NCI-H1930 (cell line): ENCODE measurements at places on chromosomes 13 and 19.

- no peak for DNase-seq
These were observed 8.8 kb downstream of the GIPR start for GRCh38 chr19:45676851-45677263.

DNA sequence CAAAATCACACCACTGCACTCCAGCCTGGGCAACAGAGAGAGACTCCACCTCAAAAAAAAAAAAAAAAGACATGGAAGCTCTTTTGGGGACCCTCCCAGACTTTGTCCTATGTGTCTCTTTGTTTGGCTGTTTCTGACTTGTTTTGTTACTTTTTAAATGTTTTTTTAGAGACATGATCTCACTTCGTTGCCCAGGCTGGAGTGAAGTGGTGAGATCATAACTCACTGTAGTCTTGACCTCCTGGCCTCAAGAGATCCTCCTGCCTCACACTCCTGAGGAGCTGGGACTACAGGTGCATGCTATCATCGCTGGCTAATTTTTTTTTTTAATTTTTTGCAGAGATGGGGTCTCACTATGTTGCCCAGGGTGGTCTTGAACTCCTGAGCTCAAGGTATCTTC is 16.4 kb upstream of the DPP9 start:
- DNase-seq = no peak

DNA sequence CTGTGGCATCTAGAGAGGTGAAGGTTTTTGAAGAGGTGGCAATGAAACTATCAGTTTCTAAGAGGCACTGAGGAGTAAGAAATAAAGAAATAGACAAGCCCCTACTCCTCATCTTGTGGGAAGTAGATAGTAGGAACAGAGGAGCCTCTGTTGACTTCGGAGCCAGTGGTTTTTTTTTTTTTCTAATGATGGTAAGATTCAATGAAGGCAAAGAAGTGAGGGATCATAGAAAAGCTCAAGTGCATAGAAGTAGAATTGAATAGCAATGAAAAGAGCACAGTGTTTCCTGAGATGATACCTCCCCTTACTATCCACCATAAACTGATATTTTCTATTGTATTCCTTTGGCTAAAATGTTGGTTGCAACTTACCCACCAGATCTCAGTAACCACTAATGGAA is 46.3 kb downstream of the FREM2 start:
- DNase-seq = no peak

- DNase-seq = no peak
These were observed 302.6 kb downstream of the COG6 start for GRCh38 chr13:39957868-39958677.

DNA sequence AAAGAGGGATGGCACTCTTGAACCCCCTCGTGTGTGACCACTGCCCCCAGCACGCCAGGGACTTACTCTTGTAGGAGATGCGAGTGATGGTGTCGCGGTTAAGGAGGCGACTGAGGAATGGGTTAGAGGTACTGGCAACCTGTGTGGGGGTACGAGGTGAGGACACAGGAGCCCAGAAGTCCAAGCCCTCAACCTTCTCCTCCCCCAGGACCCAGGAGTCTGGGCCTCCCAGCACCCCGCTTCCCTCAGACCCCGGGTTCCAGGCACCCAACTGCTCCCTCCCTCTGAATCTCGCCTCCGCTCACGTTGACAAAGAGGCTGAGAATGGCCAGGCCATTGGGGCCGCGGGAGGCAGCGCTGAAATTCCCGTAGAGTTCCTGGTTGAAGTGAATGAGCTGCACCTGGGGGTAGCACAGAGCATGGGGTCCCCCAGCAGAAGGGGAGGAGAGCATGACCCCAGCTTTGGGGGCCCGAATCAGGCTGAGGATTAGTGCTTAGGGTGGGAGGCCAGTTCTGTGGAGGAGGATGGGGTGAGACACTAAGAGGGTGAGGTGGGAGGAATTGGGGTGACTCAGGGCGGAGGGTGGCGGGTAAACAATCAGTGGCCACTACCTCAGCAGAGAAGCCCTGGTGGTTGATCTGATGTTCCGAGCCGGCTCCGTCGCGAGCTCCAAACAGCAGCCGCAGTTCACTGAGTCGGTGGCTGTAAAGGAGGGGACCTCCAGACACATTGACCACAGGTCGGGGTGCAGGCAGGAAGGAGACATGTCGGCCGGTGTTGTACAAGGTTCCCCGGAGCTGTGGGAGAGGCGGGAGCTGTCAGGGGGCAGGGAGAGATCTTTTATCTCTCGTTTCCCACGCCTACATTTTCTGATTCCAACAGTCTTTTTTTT is 2.5 kb upstream of the DBP start:
- no peak for DNase-seq
